Stimulated activated naive B cell treated with anti-CD40 and anti-IgM and Interleukin-4, amounts not matched to agents 10 μg/mL and 1 μg/mL and 100 μg/mL, for 72 hours (primary cell): ENCODE measurements at places on chromosomes 4 and X.

DNA sequence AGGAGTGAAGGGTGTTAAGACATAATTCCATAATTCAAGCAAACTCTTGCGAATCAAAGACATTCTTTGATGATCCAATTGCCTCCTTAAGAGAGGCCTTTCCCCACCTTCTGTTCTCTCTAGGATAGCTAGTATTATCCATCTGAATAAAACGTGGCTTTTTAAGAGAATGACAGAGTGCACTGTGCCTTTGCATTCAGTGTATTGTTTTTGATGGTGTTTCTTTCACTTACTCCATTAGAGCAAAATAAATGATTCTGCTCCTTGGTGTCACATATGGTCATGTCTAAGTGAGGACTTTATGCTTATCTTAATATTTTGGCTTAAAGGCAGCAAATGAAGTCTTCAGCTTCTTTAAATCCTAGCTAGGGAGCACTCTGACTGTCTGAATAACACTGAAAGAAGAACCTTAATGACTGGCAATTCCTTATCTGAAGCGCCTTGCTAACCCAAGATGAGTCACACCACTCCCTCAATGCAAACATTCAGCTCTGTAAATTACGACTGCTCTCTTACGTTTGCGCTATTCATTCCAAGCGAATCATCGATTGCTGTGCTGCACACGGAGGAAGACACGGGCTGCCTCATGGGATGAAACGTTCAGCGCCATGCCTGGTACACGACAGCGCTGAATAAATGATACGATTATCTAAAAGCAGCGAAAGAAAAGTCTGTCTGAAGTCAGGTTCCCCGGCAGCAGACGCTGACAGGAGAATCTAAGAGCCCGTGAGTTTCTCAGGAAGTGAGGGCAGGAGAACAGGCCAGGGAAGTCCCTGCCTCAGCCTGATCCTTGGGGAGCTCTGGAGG, 35.1 kb upstream of the GEMIN8 start:
- H3K36me3 ChIP-seq: no peaks in the 10 kb centered on the region
- peaks cover 7% of the 10 kb centered on the region for H3K27me3 ChIP-seq
- H3K27ac ChIP-seq: no peak overlapping the region
- no peak for DNase-seq
- H3K4me3 ChIP-seq: no peak overlapping the region

DNA sequence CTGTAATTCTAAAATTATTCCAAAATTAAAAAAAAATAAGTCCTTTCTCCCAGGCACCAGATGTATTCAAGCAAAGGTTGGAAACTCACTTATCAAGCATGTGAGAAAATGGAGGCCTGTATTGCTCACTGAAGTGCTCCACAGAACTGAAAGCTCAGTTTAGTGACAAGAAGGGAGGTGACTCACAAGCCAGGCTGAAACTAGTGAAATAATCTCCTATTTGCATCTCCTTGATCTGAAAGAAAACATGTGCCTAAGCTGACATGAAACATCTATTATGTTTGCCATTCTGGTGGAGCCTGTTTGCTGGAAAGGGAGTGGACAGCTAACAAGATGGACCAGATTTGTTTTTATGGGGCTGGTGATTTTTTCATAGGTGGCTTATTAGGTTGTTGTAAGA, 54.0 kb upstream of the AMELX start:
- H3K27ac ChIP-seq: no peak overlapping the region
- no peak overlapping the region for H3K4me3 ChIP-seq
- no peak for DNase-seq
- H3K4me1 ChIP-seq: no peaks in the 10 kb centered on the region
- peaks cover 4% of the 10 kb centered on the region for H3K27me3 ChIP-seq

- H3K36me3 ChIP-seq: no peaks in the 10 kb centered on the region
- H3K4me3 ChIP-seq: no peak overlapping the region
- H3K4me1 ChIP-seq: no peaks in the 10 kb centered on the region
- H3K27me3 ChIP-seq: no peaks in the 10 kb centered on the region
- H3K27ac ChIP-seq: no peak overlapping the region
These were observed 51.4 kb downstream of the CPZ start for GRCh38 chr4:8643986-8644385.

DNA sequence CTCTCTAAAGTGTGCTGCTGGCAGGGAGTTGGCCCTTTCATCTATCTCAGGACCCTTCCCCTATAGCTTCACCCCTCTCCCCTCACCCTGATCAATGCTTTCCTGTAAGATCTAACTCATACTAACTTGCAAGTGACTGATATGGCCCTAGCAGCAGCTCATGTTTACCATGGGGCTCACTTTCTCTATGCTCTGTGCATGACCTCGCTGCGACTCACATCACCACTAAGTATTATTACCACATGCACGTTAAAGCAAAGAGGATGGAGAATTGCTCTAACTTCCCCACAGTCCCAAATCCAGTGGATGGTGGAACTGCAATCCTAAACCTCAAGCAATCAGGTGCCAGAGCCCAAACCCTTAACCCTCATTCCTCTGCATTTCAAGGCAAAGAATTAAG, 626.6 kb downstream of the MID1IP1 start:
- H3K27ac ChIP-seq: no peak overlapping the region
- H3K36me3 ChIP-seq: peaks cover 1% of the 10 kb centered on the region
- H3K4me1 ChIP-seq: peaks cover 12% of the 10 kb centered on the region

DNA sequence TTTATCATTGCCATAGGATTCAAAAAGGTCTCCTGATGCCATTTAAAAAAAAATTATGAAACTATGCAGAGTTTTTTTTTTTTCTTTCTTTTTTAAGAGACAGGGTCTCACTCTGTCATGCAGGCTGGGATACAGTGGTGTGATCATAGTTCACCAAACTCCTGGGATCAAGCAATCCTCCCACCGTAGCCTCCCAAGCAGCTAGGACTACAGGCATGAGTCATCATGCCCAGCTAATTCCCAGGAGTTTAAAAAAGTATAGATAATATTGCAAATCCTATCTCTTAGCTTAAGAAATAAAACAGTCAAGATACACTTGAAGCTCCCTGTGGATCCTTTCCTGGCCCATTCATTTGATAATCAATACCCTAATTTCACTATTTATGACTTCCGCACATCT, 58.6 kb upstream of the PRSS48 start:
- peaks cover 7% of the 10 kb centered on the region for H3K27me3 ChIP-seq
- no peak overlapping the region for H3K27ac ChIP-seq
- DNase-seq: no peak
- H3K4me3 ChIP-seq: no peak overlapping the region
- H3K4me1 ChIP-seq: no peaks in the 10 kb centered on the region
- peaks cover 1% of the 10 kb centered on the region for H3K36me3 ChIP-seq

- no peaks in the 10 kb centered on the region for H3K4me1 ChIP-seq
- no peak for DNase-seq
- H3K4me3 ChIP-seq: no peak overlapping the region
- H3K27me3 ChIP-seq: no peaks in the 10 kb centered on the region
- H3K27ac ChIP-seq: no peak overlapping the region
These were observed 124.6 kb downstream of the NDST3 start for GRCh38 chr4:118158763-118159375.

DNA sequence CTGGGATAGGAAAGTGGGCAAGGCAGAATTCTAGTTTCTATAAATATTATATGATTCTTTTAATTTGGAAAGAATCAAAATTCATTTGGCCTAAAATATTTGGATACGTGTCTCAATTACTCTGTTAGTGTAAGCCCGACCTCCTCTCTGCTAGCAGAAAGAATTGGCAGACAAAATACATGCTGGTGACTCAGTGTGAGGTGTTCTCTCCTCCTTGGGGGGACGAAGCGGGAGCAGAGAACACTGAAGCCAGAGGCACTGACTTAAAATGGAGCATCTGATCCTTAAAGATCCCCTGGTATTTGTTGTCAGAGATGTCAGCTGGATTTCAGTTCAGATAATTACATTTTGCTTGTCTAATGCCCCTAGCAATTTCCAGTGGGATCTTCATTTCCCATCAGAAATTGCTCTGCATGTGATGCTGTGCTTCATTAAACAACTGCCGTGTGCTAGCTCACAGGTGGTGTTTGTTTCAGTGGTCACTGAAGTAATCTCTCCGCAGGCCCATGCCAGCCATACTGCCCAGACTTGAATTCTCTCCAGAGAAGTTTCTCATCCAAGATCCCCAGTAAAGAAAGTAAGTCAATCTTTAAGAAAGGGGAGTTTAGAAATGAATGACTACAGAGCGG, 188.7 kb upstream of the TLL1 start:
- H3K36me3 ChIP-seq: no peaks in the 10 kb centered on the region
- no peak overlapping the region for H3K4me3 ChIP-seq
- no peaks in the 10 kb centered on the region for H3K27me3 ChIP-seq
- H3K4me1 ChIP-seq: no peaks in the 10 kb centered on the region

DNA sequence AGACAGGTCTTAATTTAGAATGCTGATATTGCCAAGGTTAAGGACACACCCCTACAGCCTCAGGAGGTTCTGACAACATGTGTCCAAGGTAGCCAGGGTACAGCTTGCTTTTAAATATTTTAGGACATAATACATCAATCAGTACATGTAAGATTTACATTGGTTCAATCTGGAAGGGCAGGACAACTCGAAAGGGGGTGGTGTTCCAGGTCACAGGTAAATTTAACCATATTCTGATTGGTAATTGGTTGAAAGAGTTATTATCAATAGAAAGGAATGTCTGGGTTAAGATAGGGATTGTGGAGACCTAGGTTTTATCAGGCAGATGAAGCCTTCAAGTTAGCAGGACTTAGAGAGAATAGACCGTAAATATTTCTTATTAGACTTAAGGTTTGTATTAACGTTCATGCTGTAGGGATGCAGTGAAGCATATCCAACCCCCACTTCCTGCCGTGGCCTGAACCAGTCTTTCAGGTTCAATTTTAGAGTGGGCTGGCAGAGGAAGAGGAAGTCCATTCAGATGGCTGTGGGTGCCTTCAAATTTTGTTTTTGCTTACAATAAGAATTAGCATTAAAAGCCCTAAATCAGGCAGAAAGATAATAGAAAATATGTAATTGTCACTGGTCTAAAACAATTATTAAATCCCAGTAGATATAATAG, 136.5 kb upstream of the GALNTL6 start:
- peaks cover 11% of the 10 kb centered on the region for H3K4me1 ChIP-seq
- DNase-seq: peak; percentile 35
- no peaks in the 10 kb centered on the region for H3K36me3 ChIP-seq
- H3K4me3 ChIP-seq: no peak overlapping the region
- H3K27ac ChIP-seq: no peak overlapping the region

DNA sequence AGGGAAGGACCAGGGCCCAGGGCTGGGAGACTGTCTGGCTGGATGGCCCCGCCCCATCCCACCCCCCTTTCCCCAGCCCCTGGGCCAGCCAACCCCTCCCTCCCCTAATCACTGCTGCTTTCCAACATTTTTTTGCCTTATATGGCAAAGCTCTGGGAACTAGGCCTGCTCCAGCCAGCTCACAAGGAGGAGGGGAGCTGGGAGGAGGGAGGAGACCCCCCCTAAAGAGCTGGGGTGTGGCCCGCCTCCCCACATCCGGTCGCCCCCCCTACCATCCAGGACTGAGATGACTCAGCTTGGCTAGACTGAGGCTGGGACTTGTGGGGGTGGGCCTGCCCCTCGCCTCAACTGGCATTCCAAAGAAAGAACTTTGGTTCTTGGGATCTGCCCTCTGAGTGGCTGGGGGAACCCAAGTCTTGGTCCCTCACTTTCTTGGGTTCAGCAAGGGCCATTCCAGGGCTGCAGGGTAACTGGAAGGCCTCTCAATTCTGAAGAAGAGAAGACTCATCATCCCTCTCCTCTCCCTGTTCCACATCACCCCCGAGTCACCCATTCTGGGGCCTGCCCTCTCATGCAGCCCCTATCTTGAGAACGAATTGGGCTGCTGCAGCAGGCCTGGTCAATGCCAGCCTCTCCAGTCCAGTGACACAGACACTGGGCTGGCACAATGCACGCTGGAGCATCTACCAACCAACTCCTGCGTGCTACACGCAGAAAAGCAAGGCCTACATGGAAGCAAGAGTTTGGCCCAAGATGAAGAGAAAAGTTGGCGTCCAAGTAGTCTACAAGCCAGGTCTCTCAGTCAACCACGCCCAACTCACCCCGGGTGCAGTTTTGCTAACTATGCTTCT, 4.8 kb downstream of the FLNA start:
- H3K36me3 ChIP-seq: peaks cover 19% of the 10 kb centered on the region
- H3K27me3 ChIP-seq: no peaks in the 10 kb centered on the region
- H3K27ac ChIP-seq: peak overlapping the region; percentile 91
- H3K4me3 ChIP-seq: peak overlapping the region; percentile 93

- H3K4me1 ChIP-seq: peaks cover 12% of the 10 kb centered on the region
- no peak overlapping the region for H3K4me3 ChIP-seq
These were observed 163.6 kb downstream of the ZNF674 start for GRCh38 chrX:46381630-46382029.

- peaks cover 34% of the 10 kb centered on the region for H3K4me1 ChIP-seq
- no peak overlapping the region for H3K4me3 ChIP-seq
- DNase-seq: no peak
These were observed 15.3 kb downstream of the KLHL2 start for GRCh38 chr4:165222651-165222994.

GRCh38 chr4:8330821-8331574, 61.4 kb downstream of the HTRA3 start:
- no peak for DNase-seq
- H3K27ac ChIP-seq: no peak overlapping the region
- H3K36me3 ChIP-seq: peaks cover 3% of the 10 kb centered on the region
- H3K4me3 ChIP-seq: no peak overlapping the region
- no peaks in the 10 kb centered on the region for H3K4me1 ChIP-seq

DNA sequence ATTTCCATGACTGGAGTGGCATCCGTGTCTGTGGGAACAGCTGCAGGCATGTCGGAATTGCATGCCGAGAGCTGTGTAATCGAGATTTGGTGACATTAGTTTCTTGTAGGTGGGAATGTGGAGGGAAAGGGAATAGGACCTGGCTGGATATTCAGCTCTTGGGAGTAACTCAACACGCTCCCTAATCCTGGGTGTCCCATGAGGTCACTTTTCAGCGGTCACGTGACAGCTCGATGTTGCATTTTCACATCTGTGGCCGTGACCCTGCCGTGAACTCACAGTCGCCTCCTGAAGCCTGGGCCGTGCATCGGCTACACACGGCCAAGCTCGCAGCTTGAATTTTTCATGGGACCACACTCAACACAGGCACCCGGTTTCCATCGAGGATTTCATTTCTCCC, 25.8 kb upstream of the PSAPL1 start:
- H3K27ac ChIP-seq: no peak overlapping the region
- peaks cover 14% of the 10 kb centered on the region for H3K27me3 ChIP-seq
- no peak for DNase-seq
- no peaks in the 10 kb centered on the region for H3K4me1 ChIP-seq
- no peak overlapping the region for H3K4me3 ChIP-seq
- no peaks in the 10 kb centered on the region for H3K36me3 ChIP-seq

GRCh38 chrX:109826954-109827708, 94.1 kb upstream of the ACSL4 start:
- no peak overlapping the region for H3K4me3 ChIP-seq
- DNase-seq: no peak
- no peak overlapping the region for H3K27ac ChIP-seq
- peaks cover 5% of the 10 kb centered on the region for H3K27me3 ChIP-seq
- no peaks in the 10 kb centered on the region for H3K36me3 ChIP-seq

DNA sequence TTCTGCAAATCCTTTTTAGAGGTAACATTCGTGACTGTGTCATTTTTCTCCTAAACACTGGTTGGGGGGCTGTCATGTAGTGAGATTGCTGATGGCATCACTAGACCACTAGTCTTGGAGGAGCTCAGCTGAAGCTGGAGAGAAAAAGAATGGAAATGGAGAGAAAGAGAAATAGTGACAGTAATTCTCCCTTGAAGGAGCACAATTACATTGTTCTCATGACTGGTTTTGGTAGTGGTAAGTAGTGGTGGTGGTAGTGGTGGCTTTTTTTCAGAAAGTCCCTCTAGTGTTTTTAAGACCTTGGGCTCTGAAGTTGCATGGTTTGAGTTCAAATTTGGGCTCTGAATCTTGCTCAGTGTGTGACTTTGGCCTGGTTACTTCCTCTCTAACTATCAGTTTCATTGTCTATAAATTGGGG, 99.8 kb downstream of the LARP7 start:
- no peak for DNase-seq
- H3K36me3 ChIP-seq: no peaks in the 10 kb centered on the region
- H3K4me1 ChIP-seq: peaks cover 11% of the 10 kb centered on the region
- H3K4me3 ChIP-seq: peak overlapping the region; percentile 11

- H3K27me3 ChIP-seq: no peaks in the 10 kb centered on the region
- peak overlapping the region; percentile 54 for H3K4me3 ChIP-seq
- no peak for DNase-seq
These were observed 42.4 kb downstream of the USP9X start for GRCh38 chrX:41127477-41128192.
